ENCODE measurements at places on chromosomes 2 and 18. TPM values are rescaled to one million over a fixed set of nuclear protein-coding genes. Genes with fewer than 3 reads are reported as not detected.

CD8B2 gene
- not detected for total RNA-seq

MAB21L4 gene
- not detected for total RNA-seq

NCKAP5 gene
- total RNA-seq: 28.7 TPM

C1GALT1C1L gene
- total RNA-seq: 1.3 TPM

SYT4 gene
- not detected for total RNA-seq

CTAGE1 gene
- total RNA-seq: 0.43 TPM

RFTN2 gene
- 4.7 TPM for total RNA-seq

MEP1B gene
- 0.64 TPM for total RNA-seq

PXDN gene
- total RNA-seq: 372 TPM

ALPP gene
- total RNA-seq: not detected

Data from fibroblast of villous mesenchyme (primary cell).